ENCODE measurements at places on chromosomes 1 and 21.

GRCh38 chr1:105072850-105073249 lies 1323.2 kb downstream of the AMY1C start:
- no peak for DNase-seq

DNA sequence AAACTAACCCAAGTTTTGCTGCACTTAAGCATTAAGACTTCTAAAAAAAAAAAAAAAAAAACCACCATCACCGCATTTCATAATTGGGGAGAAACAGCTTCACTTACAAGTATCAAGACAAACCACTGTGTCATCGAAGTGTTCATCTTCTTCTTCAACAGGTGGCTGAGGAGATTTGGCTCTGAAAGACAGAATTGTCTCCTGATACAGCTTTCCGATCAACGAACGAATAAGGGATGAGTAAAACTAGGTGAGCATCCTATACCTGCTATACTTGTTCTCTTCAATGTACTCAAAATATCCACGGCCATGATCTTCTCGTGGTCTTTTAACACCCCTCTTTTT lies 2.0 kb downstream of the HNRNPU start:
- no peak for DNase-seq

GRCh38 chr1:36606641-36607262 lies 124.0 kb upstream of the CSF3R start:
- no peak for DNase-seq

DNA sequence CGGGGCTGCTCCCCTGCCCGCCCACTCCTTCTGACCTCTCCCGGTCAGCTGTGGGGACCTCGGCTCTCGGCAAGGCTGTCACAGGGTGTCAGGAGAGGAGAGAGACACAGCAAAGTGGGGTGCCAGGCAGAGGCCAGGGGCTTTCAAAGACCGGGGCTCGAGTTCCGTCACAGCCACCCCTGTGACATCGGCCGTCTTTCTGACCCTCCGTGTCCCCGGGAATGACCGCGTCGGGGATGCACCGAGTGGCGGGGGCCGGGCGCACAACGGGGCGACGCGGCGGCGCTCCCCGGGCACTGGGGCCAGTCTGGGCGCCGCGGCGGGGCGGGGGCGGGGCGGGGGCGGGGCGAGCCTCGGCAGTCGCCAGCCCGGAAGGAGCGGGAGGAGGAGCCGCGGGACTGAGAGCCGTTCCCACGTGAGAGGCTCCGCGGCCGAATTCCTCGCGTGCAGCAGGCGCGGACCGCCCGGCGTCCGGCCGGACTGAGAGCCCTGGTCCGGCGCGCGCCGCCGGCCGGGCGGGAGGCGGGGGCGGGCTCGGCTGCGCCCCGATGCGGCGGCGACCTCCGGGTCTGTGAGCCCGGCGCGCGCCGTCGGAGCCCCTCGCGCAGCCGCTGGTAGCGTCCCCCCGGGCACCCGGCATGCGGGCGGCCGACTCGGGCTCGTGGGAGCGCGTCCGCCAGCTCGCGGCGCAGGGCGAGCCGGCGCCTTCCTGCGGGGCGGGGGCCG lies 229.7 kb upstream of the TMEM51 start:
- DNase-seq: no peak

- DNase-seq: peak; percentile 57
Measured at GRCh38 chr1:110780600-110781484, 92.1 kb upstream of the CD53 start.

GRCh38 chr1:26126321-26127084 lies 14.9 kb downstream of the PDIK1L start:
- peak; percentile 9 for DNase-seq

GRCh38 chr1:199858856-199859255 lies 168.7 kb upstream of the NR5A2 start:
- DNase-seq: no peak

DNA sequence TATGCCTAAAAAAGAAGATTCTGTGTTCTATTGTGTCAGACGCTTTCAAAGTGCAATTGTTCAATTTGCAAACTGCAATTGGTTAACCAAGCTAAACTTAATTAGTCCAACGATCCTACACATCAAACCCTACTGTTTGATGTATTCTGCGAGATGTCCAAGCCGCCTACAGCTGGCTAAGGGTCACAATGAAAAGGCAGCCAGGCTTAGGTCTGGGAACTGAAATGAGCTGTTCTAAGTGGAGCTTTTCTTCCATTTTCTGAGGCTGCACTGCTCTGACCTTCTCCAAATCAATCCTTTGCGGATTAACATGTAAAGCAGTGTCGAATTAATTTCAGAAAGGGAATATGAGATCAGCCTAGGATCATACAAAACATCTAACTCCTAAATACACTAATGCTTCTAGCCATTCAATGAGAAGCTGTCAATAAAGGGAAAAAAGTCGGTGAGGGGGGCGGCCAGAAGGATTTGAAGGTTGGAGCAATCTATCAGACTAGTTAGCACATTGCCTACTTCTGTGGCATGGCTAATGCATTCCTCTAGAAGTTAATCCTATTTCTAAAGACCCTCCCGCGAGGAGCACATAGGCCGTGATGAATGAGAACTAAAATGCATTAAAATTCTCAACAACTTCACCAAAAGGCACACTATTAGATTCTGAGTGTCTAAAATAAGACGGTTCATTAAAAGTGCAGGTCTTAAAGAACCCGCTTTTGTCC lies 119.0 kb downstream of the SIM2 start:
- no peak for DNase-seq

GRCh38 chr1:89779151-89779940 lies 41.5 kb upstream of the LRRC8D start:
- DNase-seq: no peak

DNA sequence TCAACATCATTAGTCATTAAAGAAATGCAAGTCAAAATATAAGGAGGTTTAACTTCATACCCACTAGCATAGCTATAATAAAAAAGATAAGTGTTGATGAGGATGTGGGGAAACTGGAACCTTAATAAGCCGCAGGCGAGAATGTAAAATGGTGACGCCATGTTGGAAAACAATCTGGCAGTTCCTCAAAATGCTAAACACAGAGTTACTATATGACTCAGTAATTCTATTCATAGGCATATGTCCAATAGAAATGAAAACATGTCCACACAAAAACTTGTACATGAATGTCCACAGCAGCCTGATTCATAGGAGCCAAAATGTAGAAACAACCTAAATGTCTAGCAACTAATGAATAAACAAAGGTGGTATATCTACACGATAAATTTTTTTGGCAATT lies 23.2 kb downstream of the DDX59 start:
- DNase-seq: no peak

DNA sequence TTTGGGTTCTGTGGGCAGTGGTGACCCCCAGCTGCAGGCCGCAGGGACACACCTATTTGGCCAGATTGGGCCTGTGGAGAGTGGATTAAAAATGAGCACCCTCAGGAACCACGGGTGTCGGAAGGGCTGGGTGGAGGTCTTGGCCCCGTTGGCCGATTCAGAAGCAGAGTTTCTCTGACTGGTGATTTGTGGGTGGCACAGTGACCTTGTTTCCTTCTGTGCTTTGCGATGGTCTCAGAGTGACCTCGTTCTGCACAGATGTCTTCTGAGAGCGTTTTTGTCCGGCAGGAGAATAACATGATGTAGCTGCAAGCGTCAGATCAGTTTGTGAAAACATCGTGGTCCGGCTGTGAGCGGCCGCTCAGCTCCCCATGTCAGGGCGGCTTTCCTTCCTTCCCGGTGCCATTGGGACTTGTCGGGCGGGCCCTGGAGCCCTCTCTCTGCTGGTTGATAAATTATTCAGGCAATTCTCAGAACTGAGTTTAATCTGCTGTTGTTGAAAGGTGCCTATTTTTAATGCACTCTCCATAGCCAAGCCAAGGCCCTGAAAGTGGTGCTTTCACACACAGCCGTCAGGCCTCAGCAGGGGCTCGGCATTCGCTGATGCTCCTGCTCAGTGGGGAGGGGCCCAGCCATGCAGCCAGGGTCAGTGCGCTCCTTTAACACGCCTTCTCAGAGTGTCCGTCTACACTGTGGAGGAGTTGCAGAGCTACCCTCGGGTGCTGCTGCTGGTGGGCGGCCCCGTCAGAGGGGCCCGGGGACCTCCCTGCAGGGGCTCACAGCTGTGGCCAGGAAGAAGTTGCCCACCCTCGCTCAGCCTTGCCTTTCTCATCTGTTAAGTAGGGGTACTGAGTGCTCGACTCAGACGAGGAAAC lies 26.8 kb downstream of the TRPM2 start:
- no peak for DNase-seq

DNA sequence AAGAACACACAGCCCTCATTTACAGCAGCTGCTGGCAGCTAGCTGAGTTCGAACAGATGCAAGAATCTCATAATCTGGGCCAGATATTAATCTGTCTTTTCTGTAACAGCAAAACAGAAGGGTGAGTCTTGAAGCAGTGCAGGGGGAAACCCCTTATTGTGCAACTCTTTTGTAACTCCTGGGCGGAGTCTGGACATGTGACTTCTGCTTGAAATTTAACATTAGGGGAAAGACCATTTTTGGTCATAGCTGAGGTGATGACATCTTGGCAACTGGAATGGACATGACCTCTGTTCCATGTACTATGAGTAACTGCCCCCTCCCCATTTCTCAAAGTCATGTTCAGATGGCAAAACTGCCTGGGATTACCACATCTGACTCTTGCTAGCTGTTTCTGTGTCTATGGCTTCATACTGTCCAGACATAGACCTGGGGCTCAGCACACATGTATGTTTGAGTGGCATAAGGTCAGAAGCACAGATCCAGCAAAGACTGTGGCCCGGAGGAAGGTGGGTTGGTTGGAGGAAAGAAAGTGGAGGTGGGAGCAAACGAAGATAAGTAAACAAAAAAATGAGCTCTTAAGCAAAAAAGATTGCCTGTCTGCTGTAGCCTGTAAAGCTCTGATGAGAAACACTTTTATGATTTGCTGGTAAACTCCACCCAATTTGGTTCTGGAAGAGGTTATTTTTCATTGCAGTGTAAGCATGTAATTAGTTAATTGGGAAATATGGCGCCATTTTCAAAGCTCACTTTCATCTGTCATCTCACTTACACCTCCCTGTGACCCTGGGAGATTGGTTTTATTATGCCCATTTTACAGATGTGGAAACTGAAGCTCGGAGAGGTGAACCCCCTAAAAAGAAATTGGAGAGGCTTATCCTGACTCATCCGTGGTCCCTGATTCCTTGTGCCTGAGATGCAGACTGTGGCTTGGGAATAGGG lies 26.1 kb downstream of the ETS2 start:
- no peak for DNase-seq

DNA sequence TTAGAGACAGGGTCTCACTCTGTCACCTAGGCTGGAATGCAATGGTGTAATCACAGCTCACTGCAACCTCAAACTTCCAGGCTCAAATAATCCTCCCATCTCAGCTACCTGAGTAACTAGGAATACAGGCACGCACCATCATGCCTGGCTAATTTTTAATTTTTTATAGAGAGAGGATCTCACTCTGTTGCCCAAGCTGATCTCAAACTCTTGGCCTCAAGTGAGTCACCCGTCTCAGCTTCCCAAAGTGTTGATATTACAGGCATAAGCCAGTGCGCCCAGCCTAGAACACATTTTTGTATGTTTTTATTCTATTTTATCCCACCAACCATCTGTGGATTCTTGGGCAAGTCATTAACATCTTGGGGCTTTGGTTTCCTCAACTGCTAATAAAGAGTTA lies 100.5 kb downstream of the AK5 start:
- no peak for DNase-seq

GRCh38 chr1:78577257-78578100 lies 42.8 kb upstream of the IFI44L start:
- DNase-seq: no peak

GRCh38 chr1:156471496-156472490 lies 28.8 kb downstream of the MEF2D start:
- peak; percentile 96 for DNase-seq

DNA sequence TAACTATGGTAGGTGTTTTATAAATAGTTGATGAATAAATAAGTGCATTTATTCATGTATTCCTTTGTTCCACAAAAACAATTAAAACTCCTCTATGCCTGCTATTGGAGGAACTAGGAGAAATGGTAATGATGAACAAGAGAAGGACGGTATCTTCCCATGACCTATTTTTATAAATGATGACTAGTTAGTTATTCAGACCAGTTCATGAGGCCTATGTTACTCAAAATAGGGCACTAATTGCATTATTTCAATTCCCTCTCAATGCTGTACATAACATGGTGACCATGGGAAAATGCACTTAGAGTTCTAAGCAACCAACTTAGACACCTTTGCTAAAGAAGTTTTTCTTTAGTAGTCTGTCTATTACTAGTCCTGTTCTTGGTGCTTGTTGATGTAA lies 53.1 kb downstream of the XCL1 start:
- no peak for DNase-seq
